GM04503 (cell line): ENCODE measurements at places on chromosomes 4 and X.

GRCh38 chr4:163048447-163048846, 118.2 kb downstream of the NAF1 start:
- DNase-seq, result no peak

- no peak for DNase-seq
Observed at GRCh38 chr4:89906777-89907521, 12.3 kb downstream of the MMRN1 start.

DNA sequence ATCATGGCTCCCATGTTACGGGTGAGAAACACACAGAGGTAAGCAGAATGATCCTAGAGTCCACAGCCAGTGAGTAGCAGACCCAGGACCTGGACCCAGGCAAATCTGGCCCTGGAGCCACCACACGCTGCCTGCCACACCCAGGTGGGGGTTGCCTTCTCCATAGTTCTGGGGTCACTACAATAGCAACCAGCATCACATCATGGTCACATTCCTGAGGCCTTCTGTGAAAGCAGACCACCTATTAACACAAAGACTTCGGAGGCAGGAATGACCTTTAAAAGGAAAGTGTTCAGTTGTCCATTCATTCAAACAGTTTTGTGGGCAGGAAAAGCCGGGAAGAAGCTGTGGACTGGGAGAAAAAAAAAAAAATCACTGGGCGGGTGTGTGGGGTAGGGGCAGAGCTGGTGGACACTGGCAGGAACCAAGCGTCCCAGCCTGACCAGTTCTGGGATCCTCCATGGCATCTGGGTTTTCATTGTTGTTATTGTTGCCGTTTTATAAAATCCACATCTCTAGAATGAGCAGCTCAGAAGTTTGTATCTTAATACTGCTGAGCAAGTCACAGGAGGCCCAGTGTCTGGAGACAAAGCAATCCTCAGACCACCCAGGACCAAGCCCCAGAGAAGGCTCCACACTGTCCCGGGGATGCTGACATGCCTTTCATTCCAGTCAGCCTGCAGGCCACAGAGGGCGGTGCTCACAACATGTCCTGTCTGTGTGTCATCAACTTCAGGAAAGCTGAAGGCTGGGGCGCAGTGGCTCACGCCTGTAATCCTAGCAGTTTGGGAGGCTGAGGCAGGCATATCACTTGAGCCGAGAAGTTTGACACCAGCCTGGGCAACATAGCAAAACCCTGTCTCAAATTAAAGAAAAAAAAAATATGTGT, 67.0 kb downstream of the SEL1L3 start:
- peak; percentile 64 for DNase-seq

DNA sequence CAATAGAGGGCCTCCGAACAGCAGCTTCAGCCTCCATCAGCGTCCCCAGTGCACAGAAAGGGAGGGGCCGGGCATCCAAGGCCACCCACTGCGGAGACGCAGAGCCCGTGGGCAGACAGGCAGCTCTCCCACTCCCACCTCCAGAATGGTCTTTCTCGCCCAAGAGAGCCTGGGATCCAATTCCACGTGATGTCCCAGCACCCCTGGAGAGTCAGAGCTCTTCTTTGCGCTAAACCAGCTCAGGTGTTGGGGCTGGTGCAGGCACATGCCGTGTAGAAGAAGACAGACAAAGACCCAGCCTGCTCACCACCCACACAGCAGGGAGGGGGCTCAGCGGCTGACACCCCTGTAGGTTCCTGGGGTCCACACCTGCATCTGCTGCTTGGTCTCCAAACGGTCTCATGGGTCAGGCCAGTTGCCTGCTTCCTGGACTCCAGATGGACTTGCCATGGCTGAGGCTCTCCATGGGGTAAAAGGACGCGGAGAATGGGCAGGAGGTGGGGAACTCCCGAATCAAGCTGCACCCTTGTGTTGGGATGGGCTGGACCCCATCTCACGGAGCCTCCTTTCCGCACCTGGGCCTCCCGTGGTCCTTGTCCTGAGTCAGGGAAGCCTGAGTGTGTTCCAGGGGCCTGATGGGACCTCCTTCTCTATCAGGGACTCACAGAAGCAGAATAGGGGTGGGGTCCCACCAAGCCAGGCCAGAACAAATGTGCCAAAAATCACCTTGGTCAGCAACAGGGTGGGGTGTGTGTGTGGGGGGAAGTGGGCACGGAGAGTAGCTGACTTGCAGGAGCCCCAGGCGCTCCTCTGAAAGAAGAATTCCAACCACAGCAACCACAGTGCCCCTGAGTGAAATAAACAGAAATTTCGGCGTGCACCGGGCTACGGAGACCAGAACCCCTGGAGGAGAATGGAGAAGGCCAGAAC, 11.6 kb upstream of the ASMTL start:
- no peak for DNase-seq

DNA sequence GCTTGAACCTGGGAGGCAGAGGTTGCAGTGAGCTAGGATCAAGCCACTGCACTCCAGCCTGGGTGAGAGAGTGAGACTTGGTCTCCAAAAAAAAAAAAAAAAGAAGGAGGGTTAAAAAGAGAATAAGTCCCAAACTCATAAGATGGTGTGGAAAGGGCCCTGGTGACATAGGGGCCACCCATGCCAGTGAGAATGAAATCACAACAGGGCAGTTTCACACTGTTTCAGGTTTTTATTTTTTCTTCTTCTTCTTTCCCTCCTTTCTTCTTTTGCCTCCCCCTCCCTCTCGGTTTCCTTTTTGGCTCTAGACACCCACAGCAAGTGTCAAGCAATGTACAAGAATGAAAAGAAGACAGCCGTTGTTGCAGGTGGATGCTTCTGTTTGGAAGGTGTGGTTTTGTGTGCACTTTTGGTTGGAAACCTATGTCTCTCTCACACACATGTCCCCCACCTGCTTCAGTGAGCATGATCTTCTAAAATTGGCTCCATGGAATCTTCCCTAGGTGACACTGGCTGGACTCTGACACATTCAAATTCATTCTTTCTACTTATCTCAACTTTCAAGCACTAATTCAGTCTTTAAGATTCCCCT, 14.4 kb upstream of the TLR8 start:
- DNase-seq, result no peak

- DNase-seq, result no peak
Observed at GRCh38 chr4:172547724-172548123, 620.9 kb upstream of the GALNT7 start.

DNA sequence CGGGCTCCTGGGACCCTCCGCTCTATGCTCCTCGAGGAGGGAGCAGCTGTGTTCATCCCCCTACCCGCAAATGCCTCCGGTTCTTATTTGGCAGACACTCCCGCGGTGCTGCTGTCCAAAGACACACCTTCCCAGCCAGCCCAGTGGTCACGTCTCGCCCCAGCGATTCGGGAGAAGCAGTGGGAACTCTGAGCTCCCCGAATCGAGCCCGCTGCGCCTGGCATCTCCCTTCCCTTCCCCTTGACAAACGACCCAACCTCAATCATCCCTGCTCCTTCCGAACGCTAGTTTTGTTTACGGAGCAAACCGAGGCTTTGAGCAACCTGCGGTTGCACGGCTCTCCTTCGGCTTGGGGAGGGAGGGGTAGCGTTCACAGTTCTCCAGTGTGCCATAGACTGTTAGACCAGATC, 317 bp upstream of the FRMPD4 start:
- no peak for DNase-seq
